OCI-M1 (cell line): ENCODE measurements at places on chromosomes 5 and 9.

DNA sequence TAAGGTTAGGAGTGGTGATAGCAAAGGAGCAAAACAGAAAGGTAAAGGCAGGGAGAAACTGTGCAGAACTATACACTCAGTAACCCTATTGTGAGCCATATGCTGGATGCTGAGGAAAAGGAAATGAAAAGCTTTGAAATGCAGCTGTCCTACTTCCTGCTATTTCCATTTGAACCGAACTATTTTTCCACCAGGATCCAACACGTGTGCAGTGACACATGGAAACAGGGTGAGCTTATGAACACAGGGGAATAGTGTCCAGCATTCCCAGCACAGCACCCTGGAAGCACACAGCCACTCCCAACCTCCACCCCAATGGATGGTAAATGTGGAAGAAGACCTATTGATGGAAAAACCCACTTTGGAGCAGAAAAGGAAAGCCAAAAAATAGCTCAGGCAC is 69.0 kb upstream of the SLC12A2 start:
- no peak for DNase-seq

- DNase-seq = no peak
These were observed 368.7 kb downstream of the EFNA5 start for GRCh38 chr5:107301999-107302398.

DNA sequence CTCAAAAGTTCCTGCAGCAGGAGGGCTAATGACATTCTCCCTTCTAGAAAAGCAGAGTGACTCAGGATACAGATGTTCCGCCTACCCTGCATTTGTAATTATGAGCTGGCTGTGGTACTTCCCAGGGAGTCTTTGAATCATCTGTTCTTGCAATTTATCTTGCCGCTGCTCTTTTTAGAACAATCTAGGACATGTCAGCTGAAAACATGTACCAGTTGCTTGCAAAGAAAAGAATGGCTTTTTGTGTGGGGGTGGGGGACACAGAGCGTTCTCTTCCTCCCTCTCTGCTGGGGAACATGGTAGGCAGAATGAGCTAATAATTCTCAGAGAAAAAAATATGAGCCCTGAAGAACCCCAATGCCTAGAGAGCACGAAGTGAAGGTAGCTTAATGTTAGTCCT is 51.7 kb upstream of the TUT7 start:
- DNase-seq = peak; percentile 5

- no peak for DNase-seq
These were observed 246.3 kb upstream of the MAP3K1 start for GRCh38 chr5:56569076-56569475.
